Activated T-cell treated with anti-CD3 and anti-CD28 coated beads for 4 hours (primary cell): ENCODE measurements at places on chromosomes 5 and 9.

- no peak for DNase-seq
Observed at GRCh38 chr5:20331826-20332225, 343.8 kb upstream of the CDH18 start.

- no peak for DNase-seq
Observed at GRCh38 chr5:64685866-64686265, 4.4 kb upstream of the SHISAL2B start.

DNA sequence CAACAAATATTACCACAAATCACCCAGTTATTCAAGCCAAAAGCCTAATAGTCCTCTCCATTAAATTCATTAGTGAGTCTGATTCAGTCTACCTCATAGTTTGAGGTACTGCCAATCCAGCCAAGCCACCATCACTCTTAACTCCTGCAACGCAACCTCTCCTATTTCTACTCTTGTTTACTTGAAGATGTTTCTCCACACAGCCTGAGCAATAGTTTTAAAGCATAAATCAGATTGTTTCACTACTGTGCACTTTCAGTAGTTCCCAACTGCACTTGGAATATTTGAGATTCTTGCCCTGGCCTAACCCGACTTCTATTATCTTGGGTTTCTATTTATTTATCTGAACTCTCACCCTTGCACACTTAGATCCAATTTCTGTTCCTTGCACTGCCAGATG lies 85.5 kb downstream of the YIPF5 start:
- no peak for DNase-seq

- DNase-seq, result no peak
Observed at GRCh38 chr9:120854596-120855327, 12.0 kb upstream of the PSMD5 start.

DNA sequence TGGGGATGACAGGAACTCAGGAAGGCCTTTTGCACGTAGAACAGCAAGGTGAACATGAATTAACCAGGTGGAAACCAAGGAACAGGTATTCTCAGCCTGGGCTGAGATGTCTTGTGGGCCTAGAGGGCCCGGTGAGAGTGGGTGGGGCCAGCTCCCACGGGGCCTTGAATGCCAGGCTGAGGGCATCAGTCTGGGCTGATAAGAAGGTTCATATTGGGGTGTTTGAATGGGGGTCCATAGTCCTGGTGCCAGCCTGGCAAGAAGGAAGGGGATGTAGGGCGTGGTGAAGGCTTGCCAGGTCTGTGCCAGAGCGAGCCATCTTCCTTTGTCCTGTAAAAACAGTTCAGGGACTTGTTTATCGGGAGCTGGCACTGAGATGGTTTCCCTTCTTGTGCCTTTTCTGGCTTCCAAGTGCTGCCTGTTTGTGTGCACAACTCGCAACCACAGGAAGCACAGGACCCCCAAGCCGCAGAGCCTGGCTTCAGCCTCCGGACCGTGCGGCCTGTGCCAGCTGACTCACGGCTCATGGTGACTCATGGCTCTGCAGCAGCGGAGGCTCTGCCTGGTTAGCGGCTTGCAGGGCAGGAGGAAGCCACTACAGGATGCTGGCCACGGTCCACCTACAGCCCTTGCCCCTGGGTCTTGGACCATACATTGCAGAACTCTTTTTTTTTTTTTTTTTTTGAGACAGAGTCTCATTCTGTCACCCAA lies 2.4 kb downstream of the CARD19 start:
- DNase-seq, result peak; percentile 45

DNA sequence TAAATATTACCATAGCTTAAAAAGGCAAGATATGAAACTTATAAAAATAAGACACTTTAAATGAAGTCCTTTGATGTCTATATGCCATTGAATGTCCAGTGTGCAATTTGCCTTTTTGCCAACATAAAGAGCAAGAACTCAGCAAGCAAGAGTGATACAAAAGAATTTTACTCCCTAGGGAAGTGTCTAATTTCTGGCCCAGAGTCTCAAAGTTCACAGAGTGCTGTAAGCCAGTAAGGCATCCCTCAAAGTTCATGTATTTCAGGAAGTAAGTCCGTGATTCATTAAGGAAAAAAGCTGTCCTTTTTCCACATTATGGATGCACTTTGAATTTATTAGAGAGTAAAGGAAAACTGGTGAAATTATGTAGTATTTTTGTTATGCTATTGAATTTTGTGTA lies 185.2 kb downstream of the CCDC171 start:
- no peak for DNase-seq

DNA sequence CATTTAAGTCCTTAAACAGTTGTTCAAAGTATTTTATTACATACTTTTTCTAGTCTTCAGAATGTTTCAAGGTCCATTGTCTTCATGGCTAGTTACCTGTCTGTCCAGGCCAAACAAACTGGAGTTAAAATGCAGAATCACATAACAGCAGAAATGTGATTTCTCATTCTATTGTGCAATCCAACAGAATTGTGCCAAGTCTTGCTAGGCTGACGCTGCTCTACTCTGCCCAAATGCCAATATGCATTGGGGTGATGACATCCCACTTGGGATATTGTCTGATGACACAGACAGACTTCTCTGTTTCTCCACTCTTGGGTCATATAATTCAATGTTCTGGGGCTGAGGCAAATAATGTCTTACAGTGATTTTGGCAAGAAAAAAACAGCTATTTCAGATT lies 5.2 kb upstream of the SLC22A5 start:
- no peak for DNase-seq

DNA sequence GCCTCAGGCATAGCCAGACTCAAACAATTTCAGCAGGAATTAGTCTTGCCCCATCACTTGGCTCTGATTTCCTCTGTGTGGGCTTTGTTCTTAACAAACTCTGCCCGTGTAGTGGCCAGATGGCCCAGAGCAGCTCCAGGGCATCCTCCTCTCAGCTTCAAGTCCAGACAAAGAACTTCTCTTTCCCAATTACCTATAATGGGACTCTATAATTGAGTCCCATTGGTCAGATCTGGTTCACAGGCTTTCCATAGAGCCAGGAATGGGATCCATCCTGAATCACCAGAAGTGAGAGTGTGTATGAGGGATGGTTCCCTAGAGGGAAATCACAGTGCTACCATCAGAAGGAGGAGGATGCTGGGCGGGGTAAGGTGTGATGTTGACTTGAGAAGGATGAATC lies 515.8 kb downstream of the KIF4B start:
- no peak for DNase-seq

GRCh38 chr5:169440107-169440705 lies 139.3 kb upstream of the SLIT3 start:
- no peak for DNase-seq

DNA sequence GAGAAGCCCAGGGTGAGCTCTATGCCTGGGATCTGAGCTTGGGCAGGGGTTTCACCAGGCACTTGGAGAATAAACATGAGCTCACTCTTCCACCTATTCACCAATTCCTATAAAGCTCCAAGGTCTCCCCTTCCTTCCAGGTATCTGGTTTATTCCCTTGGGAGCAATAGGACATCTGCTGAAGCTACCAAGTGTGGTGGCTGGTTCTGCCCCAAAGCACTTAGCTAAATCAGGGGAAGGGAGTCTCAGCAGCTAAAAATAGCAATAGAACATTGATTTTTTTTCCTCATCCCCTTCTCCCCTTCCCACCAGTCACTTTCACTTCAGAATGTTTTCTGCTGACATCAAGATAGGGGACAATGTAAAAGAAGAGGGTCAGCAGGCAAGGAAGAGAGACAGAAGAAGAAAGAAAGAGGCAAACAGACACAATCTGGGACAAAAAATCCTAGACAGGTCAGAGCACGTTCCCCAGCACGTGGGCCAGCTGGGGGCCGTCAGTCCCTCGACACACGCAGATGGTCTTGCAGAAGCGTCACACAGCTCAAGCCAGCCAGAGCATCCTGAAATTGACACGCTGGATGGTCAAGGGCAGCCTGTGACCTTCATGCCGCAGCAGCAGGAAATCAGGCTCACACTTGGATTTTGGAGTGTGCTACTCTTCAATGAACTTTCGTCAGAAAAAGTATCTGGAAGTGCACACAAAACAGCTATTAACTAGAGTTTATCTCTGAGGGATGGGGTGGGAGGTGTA lies 176.0 kb downstream of the ZNF608 start:
- no peak for DNase-seq

DNA sequence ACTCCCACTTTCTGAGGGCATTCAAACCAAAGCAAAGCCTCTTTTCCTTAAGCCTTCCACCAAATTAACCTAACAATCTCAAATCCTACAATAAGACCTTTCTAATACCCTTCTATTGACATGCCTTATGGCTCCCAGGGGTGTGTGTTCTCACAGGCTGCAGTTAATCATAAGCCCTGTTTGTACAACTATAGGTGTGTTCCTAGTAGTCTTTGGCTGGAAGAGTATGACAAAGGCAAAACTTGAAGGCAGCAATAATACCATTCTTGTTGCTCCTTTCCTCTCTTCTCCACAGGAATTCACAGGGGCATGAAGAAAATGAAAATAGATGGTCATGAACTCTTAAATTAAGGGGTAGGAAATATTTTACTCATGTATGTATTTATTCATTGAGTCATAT lies 10.9 kb upstream of the FBXO38 start:
- no peak for DNase-seq

DNA sequence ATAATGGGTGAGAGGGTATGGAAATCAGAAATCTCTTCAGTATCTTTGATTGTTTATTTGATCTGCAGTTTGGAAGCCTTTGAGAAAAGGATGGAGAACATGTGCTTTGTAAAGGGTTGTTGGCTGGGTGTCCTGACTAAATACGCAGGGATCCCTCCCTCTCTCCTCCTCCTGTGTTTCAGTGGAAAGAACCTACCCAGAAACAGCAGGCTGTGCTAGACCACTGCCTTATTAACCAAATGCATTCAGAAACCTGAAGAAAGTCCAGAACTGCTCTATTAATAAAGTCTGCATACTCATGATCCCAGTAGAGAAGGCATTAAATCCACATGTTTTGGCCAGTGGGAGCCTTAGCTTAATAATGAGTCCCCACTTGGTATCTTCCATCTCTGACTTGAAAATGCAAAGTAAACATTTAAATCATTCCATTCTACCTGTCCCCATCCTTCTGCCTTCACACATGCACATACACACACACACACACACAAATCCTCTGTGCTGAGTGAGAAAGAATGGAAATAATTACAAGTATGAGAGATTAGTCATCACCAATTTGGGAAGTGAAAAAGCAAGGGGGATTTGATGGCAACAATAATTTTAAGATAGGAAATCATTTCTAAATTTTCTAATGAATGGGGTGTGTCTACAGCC lies 10.0 kb upstream of the LECT2 start:
- no peak for DNase-seq

- DNase-seq, result no peak
Observed at GRCh38 chr5:128341056-128341455, 197.0 kb downstream of the FBN2 start.

GRCh38 chr9:86027767-86028166 lies 71.6 kb downstream of the GOLM1 start:
- no peak for DNase-seq

GRCh38 chr5:39076757-39077728 lies 2.8 kb upstream of the RICTOR start:
- DNase-seq, result no peak

- DNase-seq, result no peak
Observed at GRCh38 chr5:111337688-111338087, 113.5 kb downstream of the CAMK4 start.

GRCh38 chr5:132425009-132425937 lies 55.8 kb downstream of the SLC22A5 start:
- DNase-seq, result peak; percentile 60

DNA sequence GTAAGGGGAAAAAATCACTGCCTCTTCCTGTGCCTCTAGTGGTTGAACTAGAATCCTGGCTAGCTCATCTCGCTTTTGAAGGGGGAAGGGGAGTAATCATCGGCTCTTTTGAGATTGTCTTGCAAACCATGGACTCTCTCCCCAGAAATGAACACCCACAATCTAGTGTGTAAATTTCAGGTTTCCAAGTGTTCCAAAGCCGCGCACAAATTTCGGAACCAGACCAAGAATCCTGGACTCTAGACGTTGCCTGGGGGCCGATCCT lies 4.9 kb upstream of the FOXE1 start:
- DNase-seq, result no peak

GRCh38 chr9:107895501-107896001 lies 406.0 kb upstream of the KLF4 start:
- no peak for DNase-seq

GRCh38 chr5:6492934-6493333 lies 44.3 kb downstream of the UBE2QL1 start:
- DNase-seq, result no peak

DNA sequence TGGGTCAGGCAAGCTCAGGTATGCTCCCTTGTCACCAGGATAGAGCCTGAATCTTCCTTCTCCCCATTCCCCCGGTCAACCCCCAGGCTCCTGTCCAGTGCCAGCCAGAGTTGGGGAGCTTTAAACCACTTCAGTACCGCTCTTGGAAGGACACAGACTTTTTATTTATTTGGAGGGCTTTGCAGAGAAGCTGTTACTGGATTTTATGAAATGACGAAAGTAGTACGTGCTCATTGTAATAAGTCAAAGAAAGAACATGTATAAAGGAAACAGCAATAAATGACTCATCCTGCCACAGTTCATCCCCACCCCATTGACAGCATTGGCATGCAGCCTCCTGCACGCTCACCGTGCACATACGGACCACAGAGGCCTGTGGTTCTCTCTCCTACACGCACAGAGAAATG lies 230.3 kb downstream of the AUH start:
- no peak for DNase-seq

DNA sequence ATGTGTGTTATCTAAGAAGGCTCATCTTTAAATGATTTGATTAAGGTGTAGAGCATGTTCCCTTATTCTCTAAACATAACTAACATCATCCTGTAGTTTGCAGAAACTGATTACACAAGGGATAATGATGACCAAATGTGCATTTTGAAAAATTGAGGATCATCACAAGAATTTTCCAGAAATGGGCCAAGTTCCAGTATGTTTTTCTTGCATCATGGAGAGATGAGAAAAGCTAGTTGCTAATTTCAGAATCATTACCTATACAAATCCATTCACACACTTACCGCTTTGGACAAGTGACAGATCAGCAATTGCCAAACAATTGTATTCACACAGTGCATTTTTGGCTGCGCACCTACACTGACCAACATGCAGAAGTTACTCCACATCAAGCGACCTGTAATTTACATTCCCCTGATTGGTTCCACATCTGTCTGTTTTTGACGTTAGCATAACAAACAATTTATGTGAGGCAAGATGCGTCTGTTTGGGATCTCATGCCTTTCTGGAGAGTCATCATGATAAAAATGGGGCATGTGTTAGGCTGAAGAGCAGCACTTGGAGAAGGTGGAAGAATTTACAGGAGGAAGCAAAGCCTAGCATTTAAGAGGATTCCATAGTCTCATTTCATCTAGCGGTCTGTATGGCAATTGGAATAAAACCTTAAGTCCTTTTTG lies 2.8 kb upstream of the BNC2 start:
- DNase-seq, result no peak

- DNase-seq, result no peak
Observed at GRCh38 chr5:111399113-111399512, 113.2 kb downstream of the STARD4 start.

- no peak for DNase-seq
Observed at GRCh38 chr5:95919658-95920057, 42.0 kb downstream of the ELL2 start.

DNA sequence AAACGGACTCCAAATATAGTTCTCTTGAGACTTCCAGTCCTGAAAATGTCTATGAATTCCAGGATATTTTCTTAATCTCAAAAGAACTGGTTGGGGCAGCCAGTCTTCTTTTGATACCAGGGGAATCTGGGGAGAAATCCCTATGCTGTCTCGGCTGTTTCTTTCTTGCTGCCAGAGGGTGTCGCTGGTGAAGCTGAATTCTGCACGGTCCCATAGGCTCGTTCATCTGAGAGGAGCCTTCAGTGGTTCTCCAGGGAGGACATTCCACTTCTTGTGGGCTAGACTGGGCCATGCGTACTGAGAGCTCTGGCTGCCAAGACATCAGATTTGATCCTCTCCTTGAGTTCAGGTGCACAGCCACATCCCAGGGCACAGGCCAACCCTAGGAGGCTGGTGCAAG lies 155.0 kb upstream of the CLINT1 start:
- DNase-seq, result no peak
